Muscle of arm (tissue), 14 donors: ENCODE measurements at places on chromosomes 6 and 20. TPM values are rescaled to one million over a fixed set of nuclear protein-coding genes. Genes with fewer than 3 reads are reported as not detected.

GRCh38 chr20:17499041-17499440 lies 32.1 kb downstream of the BFSP1 start:
- DNase-seq, result no peak

DNA sequence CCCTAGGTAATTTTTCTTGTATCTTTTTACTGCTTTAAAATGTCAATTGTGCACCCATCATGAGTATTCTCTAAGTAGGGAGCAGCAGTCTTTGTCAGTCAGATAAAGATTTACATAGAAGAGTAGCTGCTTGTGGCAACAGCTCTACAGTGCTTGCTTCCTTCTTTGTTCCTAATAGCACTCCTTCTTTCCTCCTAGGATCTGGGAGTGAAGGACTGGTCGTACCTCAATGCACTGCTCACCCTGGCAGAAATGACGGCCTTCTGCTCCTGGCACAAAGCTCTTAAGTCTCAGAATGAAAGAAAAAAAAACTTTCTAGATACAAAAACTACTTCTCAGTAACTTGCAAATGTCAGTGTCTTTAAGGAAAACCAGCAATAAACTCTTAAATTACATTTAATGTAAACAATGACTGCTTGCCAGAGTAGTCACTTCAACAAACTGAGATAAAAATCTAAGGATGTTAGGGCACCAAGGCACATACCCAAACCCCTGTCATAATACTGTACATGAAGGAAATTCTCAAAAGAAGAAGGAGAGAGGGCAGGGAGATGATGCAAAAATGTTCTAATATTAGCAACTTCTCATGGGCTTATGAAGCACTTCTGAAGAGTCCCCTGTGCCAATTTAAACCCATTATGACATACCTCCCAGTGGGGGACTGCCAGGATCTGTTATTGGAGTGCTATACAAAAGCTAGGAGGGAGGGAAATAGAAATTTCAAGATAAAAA lies 34.0 kb downstream of the NCOA6 start:
- DNase-seq, result no peak

DNA sequence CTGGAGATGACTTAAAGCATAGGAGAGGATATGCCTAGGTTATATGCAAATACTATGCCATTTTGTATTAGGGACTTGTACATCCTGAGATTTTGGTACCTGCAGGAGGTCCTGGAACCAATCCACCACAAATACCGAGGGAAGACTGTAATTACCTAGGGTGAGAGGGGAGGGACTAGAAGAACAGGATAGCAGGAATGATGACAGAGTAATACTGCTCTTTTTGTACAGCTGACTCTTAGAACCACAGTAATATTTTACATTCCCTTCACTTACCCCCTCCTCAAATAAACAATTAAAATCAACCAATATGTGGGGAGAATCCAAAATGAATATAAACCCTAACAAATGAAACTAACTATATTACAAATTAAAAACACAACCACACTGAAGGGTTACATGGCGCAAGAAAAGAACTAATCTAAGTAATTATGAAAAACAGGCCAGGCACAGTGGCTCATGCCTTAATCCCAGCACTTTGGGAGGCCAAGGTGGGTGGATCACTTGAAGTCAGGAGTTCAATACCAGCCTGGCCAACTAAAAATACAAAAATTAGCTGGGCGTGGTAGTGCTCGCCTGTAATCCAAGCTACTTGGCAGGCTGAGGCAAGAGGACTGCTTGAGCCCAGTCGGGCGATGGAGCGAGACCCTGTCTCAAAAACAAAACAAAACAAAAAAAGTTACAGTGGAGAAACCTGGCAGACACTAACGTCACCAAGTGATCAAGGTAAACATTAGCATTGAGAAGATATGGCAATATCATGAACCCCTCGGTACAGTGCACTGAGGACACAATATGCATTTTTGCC lies 37.1 kb downstream of the MAP1LC3A start:
- no peak for DNase-seq

The DEFB128 gene
- polyA plus RNA-seq, result not detected

DNA sequence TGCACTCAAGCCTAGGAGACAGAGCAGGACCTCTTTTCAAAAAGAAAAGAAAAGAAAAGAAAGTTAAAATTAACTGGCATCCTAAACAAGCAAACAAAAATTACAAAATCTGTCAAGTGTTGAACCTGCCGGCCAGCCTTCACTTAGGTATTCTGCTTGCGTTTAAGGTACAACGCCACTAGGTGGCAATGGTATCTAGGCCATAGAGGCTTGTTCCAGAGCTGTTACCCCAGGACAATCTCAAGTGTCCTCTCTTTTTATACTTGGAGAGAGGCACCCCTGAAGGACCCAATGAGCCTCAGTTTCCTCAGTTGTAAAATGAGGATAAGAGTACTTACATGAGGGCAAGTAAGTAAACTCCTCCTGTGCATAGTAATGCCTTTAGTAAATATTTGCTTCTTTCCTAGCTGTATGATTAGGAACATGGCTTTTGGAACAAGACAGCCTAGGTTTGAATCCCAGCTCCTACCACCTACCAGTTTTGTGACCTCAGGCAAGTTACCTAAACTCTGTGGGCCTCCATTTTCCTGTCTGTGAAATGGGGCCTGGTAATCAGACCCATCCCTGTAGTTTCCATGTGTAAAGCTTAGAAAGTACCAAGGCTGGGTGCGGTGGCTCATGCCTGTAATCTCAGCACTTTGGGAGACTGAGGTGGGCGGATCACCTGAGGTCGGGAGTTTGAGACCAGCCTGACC lies 5.8 kb upstream of the PACSIN1 start:
- DNase-seq, result no peak

GRCh38 chr6:44630125-44631028 lies 242.9 kb downstream of the CDC5L start:
- DNase-seq, result no peak

The APOBEC2 gene
- polyA plus RNA-seq, result 431 TPM

The FAM184A gene
- 13.1 TPM for polyA plus RNA-seq

DNA sequence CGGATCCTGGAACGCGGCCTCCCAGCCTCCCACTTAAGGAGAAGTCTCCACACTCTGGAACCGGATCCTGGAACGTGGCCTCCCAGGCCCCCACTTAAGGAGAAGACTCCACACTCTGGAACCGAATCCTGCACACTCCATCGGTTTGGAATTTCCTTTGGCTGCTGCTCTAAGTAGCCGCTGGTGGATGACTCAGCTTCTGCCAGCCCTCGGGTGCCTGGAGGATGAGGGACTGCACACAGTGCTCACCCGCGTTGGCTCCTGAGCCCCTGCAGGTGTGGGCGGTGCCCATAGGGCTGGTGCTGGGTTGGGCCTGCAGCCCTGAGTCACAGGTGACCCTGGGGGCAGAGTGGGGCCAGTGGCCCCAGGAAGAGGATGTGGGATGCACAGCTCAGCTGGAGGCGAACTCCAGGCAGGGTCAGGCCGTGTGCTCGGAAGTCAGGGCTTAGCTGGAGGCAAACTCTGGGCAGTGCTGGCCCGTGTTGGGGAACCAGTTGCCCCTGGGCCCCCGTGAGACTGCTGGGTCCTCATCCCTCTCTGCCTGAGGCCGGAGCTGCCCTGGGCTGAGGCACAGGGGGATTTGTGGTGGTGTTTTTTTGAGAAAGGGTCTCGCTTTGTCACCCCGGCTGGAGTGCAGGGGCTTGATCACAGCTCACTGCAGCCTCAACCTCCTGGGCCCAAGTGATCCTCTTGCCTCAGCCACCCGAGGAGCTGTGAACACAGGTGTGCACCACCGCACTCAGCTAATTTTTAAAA lies 13.9 kb upstream of the TNFRSF6B start:
- no peak for DNase-seq

- no peak for DNase-seq
Measured at GRCh38 chr6:2895072-2895471, 8.0 kb downstream of the SERPINB9 start.

DNA sequence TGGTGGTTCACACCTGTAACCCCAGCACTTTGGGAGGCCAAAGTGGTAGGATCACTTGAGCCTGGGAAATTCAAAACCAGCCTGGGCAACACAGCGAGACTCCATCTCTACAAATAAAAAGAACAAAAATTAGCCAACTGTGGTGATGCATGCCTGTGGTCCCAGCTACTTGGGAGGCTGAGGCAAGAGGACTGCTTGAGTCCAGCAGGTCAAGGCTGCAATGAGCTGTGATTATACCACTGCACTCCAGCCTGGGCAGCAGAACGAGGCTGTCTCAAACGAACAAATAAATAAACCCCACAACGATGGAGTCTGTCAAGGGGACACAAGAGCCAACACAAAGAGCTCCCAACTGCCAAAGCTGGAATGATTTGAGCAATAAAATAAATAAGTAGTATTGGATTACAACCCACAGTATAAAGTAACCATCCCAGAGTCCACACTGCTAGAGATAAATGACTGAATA lies 13.5 kb downstream of the ZMYND8 start:
- DNase-seq, result no peak

The OLIG3 gene
- polyA plus RNA-seq, result not detected

The RBPJL gene
- not detected for polyA plus RNA-seq

The C6orf52 gene
- polyA plus RNA-seq, result 1.1 TPM
